NCI-H2171 (cell line): ENCODE measurements at places on chromosomes 4 and X.

- DNase-seq, result no peak
Measured at GRCh38 chrX:70129816-70130215, 3.4 kb upstream of the IGBP1 start.

DNA sequence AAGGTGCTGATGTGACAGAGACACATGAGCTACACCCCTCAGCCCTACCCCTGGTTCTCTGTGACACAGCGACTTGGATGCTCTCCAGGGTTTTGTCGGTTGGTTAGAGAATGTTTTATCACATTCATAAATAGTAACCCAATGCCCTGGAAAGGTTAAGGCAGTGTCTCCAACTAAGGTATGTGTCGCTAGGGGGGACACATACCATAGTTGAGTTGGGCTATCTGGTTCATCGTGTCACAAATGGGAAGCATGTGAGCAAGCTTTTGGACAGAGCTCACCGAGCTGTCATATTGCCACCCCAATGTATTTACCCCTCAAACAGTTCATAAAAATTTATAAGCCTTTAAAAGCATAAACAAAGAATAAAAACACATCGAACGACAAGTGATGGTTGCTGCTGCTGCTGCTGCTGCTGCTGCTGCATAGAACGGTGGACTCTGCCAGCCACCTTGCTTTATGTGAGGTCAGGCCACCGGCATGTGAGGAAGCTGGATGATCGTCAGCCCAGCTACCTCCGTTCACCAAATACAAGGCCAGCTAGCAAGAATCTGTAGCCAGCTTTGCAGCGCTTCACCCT, 55.9 kb downstream of the STOX2 start:
- DNase-seq, result peak; percentile 45

- DNase-seq, result peak; percentile 5
Measured at GRCh38 chrX:3638280-3638873, 75.1 kb downstream of the PRKX start.

GRCh38 chr4:69894721-69895120, 34.8 kb upstream of the SULT1E1 start:
- no peak for DNase-seq

- no peak for DNase-seq
Measured at GRCh38 chr4:20462426-20463175, 210.9 kb downstream of the SLIT2 start.

DNA sequence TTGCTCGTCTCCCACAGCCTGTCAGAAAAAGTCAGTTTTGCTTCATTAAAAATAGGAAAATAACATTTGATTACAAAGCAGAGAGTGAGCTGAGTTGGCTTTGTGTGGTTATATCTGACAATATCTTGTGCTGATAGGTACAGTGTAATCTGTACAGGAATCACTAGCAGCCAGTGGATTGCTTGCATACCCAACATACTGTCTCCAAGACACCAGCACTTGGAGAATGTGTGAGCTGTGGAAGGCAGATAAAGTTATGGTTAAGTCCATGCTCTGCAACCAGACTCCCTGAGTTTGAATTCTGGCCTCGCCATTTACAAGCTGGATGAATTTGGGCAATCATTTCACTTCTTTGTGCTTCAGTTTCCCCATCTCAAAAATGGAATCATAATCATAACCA, 57.5 kb upstream of the TMPRSS11F start:
- no peak for DNase-seq

GRCh38 chr4:54277691-54278090, 48.6 kb downstream of the PDGFRA start:
- DNase-seq, result no peak

DNA sequence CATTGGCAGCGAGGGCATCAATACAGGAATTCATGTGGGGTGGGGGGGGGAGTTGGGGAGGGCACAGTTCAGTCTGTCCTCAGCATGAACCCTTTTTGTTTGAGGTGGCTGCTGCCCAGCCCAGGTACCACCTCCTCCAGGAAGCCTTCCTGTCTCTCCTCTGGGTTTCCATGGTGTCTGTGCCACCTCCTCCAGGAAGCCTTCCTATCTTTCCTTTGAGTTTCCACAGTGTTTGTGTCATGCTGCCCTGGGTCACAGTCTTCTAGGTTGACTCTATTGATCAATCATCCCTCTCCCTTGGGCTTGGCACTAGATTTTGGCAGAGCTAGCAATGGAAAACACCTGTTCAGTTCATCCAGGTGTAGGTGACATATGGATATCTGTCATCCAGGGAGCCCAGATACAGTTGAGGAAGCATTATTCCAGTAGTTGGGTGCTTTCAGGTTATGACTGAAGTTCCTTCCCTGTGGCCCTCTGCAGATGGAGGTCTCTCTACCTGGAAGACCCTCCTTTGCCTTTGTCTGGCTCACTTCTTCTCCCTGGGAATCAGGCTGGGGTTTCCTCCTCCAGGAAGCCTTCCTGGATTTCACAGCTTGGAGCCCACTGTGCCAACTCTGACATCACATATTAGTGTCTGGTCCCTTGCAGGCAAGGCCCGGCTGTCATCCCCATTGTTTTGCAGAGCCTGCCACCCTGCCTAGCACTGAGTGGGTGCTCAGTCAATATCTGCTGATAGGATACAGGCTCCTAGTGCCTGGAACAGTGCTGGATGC, 96.6 kb downstream of the SORCS2 start:
- no peak for DNase-seq

DNA sequence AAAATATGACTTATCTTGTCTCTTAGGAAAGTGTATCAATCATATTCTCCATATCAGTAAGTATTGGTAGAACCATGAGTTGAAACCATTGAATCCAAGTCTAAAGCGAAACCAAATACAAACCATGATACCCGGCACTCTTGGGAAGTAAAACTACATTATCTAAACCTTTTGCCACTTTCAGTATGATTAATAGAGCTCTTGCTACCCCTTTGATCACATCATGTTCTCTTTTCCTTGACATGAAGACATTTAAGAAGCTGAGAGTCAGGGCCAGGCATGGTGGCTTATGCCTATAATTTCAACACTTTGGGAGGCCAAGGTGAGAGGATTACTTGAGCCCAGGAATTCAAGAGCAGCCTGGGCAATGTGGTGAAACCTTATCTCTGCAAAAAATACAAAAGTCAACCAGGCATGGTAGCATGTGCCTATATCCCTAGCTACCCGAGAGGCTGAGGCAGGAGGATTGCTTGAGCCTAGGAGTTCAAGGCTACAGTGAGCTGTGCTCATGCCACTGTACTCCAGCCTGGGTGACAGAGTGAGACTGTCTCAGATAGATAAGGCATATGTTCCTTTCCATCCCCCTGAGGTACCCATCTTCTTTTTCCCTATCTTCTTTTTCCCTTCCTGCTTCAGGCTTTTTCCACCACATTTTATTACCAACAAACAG, 45.4 kb downstream of the CEP135 start:
- DNase-seq, result no peak
